ENCODE measurements at places on chromosomes 3 and 15.

DNA sequence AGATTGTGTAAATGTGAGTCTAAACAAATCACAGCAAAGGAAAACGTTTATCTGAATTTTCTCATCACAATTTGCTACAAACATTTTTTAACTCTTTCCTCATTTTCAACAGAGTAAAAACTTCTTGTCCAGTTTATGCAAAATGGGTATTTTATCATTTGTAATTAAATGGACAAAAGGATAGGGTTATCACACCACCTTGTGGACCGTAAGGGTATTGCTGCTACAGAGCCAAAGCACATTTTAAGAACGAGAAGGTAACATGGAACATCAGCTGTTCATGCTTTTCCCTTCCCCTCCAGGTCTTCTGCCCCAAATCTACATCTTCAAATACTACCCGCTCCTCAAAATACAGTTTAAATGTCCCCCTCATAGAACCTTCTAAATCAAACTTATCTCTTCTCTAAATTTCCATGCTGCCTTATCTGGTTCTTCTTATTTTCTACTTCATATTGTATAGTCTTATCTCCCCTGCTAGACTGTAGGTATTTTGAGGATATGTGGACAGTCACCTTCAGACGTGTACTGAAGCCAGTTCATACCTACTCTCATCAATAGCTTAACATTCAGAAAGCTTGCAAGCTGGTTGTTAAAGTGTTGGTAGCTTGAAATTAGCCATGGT lies 12.8 kb upstream of the SETMAR start:
- peak; percentile 33 for DNase-seq

- no peak for DNase-seq
These were observed 32.9 kb upstream of the SKOR1 start for GRCh38 chr15:67792250-67792942.

GRCh38 chr3:66507423-66508260 lies 6.8 kb upstream of the LRIG1 start:
- no peak for DNase-seq

- DNase-seq, result no peak
These were observed 64.1 kb downstream of the TLE3 start for GRCh38 chr15:70033529-70034140.

GRCh38 chr3:126870608-126871210 lies 112.2 kb upstream of the PLXNA1 start:
- DNase-seq, result no peak

DNA sequence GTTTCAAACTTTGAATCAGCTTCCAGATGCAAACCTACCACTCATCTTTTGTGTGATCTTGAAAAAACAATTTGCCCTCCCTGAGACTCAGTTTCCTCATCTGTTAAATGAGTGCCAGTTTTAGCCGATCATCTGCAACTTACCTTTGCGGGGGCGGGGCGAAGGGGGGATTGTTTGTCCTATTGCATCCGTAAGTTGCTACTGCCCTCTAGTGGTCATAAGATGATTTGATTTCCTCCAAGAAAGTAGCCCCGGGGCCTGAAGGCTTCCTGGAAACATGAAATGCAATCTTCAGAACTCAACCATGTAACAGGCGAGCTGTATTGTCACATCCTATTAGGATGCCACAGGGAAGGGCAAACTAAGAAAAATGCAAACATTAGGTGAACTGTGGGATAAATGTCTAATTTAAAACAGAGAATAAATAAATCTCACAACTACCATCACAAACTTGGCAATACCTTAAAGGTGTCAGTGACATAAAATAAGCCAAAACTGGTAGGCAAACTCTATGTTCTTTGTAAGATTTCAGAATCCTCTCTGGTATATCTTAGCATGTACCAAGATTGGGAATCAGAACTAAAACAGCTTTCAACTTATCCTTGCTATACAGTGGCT lies 63.5 kb upstream of the CLDN18 start:
- DNase-seq, result peak; percentile 47

DNA sequence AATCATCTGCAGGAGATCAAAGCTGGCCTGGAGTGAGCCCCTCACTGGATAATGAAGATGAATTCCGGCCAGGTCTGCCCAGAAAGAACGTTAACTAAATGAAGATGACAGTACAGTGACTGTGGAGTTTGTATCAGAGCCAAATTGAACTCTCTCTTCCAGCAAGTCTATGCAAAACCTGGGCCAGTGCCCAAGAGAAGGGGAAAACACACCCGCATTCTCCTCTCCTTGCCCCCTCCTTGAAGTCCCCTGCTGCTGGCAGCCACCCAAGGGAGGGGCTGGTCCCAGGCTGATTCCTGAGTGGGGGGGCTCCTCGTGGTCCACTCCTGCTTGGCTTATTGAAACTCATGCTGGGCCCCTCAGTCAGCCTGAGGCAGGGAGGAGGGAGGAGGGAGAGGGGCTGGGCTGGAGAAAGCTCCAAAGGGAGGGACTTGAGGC lies 155.7 kb downstream of the RAB11A start:
- no peak for DNase-seq

DNA sequence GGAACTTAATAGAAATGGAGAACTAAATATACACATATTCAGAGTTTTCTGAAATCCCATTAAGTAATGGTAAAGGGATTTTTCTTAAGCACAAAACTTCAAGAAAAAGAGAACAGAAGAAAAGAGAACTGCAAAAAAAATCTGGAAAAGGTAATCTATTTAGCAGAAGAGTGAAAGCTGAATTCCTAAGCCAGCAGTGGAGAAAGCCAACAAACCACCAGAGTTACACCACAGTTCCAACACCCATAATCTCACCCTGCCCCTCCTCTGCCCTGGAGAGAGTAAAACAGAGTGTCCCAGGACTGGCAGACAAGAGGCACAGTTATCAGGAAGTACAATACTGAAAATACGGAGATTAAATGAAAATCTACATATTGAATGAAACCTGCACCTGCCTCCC lies 29.4 kb downstream of the TP53BP1 start:
- no peak for DNase-seq

DNA sequence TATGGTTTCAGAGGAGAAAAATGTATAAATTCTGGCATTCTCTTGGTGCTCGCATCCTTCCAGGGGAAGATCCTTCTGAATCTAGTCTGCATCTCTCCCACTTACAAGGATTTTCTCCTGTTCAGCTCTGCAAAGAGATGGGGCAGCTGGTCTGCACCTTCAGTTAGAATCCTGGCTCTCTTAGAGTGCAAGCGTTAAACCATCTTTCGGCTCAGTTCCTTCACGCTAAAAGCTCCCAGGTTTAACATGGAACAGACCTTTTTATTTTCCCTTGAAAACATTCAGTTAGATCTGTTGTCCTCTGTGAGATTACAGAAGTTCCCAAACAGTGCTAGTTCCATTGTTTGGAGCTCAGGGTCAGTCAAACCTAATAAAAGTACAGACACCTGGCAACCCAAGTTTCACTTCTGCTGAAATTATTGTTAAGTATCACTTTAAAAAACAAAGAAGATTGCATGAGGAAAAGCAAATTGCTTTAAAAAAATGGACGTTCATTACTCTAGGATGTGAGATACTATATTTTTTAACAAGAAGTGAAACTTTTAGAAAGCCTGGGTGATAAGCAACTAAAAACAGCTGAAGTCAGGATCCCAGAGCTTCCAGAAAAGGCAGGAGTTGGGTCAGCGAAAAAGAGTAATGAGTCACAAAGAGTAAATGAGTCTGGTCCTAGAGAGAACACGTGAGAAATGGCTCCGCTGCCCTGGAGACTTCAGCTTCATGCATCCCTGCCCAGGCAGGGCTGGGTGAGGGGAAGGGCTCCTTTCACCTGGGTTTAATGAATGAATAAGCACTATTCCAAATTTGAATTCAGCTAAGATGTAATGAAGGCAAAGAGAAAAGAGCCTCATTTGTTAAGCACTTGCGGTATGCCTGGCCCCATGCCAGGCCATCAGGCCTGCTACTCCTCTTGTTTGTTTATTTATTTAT lies 63.3 kb downstream of the ABTB1 start:
- no peak for DNase-seq

- DNase-seq, result no peak
These were observed 329.8 kb upstream of the LRRC3B start for GRCh38 chr3:26292780-26293179.

GRCh38 chr3:169356284-169356955 lies 307.1 kb downstream of the MECOM start:
- no peak for DNase-seq

GRCh38 chr3:57546616-57547015 lies 2.5 kb upstream of the DNAH12 start:
- no peak for DNase-seq

DNA sequence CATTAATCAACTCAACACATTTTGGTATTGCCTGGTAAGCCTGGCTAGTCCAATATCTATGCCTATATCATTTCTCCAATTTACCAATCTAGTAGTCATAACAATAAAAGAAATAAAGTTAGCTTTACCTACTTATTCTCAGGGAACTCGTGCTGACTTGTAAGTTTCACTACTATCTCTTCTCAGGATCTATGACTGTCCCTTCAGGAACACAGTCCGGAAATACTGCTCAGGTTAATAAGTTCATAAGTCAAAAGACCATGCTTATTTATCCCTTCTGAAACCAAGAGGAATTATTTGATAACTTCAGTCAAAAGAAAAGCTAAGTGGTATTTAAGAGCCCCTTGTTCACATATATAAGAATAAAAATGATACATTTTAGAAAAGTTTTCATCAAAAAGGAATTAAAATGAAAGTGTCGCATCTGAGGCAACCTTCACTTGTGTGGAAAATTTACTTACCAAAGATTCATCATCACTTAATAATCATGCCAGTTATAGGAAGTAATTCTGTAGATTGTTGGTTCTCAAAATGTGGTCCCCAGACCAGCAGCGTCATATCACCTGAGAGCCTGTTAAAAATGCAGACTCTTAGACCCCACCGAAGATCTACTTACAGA lies 15.5 kb upstream of the THRB start:
- no peak for DNase-seq

DNA sequence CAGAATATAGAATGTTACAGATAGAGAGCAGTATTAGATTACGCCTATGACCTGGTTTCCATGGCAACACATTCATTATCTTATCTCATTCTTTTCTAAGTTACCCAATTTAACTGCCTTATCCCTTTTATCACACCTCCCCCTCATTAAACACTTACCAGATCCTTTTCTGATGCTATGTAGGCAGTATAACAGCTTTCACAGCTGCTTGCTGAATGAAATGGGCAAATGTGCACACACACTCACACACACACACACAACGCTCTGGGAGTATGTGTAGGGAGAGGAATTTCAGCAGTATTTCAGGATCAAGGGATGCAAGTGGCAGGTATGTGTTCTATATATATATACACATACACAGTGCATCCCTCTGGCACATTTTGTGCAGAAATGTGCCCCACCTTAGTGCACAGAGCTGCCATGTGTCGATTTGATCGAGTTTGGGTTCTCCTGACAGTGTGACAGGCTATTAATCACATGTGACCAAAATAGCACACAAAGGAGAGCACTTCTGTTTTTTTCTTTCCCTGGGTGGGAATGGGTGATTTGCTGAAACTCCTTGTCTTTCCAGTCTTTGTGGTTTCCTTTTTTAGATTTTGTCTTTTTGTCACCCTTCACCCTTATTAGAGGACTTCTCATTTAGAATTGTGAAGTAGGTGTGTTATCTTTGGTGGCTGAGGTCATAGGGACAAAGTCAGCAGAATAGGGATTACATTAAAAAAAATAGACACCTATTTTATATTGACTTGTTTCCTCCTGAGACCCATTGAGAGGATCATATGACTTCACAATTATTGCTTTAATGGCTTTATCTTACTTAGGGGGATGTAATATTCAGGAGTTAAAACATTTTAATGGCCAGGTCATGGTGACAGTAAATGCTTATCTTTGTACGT lies 553.7 kb downstream of the PDCD6IP start:
- DNase-seq, result no peak

All from stimulated activated CD4-positive, alpha-beta T cell treated with anti-CD3 and anti-CD28 coated beads, Interleukin-2, amount 100 ng/mL, for 24 hours (primary cell).